ENCODE measurements at places on chromosomes 13 and 19.

- peak; percentile 54 for DNase-seq
Observed at GRCh38 chr13:37074703-37075102, 15.2 kb upstream of the SUPT20H start.

DNA sequence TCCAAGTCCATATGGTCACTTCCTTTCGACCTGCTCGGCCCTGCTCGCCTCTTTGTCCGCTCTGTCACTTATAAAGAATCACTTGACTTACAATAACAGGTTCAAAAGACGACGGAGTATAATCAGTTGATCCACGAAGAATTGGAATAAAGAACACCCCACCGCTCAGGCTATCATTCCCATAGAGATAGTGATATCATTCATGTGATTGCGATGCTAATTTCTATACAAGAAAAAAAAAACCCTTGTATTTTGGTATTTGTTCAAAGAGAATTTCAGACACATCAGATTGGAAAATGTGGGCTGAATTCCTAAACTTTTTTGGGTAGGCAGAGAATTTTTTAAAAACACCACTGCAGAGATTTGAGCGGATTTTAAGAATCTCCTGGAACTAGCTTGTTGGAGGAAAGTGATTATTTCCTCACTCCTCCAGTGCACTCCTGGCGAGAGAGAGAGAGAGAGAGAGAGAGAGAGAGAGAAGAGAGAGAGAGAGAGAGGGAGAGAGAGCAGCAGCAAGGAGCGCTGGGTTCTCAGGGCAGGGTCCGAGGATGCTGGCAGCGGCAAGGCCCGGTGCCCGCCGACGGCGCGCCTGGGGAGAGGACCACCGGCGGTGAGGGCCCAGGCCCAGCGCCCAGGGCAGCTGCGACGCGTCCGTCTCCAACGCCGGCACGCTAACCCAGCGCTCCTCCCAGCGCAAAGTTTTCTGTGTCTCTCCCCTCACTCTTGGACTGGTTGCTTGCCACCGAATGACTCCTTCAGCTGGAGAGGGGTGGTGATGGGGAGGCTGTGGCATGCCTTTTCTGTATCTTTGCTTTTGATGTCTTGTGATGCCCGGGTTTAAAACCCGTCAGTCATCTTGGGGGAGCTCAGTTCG, 149.0 kb upstream of the ZNF536 start:
- peak; percentile 34 for DNase-seq

DNA sequence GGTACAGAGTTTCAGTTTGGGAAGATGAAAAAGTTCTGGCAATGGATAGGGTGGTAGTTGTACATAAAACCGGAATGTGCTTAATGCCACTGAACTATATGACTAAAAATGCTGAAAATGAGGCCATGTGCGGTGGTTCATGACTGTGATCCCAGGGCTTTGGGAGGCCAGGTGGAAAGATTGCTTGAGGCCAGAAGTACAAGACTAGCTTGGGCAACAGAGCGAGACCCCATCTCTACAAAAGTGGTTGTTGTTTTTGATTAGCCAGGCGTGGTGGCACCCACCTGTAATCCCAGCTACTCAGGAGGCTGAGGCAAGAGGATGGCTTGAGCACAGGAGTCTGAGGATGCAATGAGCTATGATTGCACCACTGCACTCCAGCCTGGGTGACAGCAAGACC, 12.8 kb downstream of the SMAD9 start:
- DNase-seq = no peak

DNA sequence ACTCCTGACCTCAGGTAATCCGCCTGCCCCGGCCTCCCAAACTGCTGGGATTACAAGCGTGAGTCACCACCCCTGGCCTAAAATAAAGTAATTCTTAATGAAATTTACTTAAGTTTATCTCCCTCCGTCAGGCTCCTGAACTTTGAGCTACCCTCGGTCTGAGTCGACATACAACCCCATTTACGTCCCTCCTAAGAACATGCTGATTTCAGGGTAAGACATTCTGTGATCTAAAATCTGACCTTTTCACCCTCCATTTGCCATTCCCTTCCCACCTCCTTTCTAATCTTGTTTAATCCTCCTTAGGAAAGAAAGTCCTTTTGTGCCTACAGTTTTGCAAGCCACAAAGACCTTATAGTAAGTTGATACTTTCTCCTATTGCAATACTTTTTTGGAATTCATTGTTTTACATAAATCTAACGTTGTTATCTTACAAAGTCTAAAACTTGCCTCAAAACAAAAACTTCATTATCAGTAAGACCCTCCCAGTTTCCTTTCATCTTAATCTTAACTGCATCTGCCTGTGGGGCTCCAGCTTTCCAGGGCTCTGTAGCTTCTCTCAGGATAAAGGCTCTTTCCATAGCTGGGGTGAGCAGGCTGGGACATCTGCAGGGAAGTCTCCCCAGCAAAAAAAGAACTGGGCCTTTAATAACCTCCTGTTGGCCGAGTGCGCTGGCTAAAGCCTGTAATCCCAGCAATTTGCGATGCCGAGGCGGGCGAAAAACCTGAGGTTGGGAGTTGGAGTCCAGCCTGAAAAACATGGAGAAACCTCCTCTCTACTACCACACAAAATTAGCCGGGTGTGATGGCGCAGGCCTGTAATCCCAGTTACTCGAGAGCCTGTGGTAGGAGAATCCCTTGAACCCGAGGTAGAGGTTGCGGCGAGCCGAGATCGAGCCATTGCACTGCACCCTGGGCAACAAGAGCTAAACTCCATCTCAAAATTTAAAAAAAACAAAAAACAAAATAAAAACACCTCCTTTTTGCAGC, 143.1 kb downstream of the ZNF737 start:
- peak; percentile 28 for DNase-seq

- DNase-seq = no peak
Observed at GRCh38 chr19:35715355-35715809, 2.4 kb upstream of the KMT2B start.

GRCh38 chr13:31468114-31468902, 268.5 kb downstream of the B3GLCT start:
- DNase-seq = no peak

DNA sequence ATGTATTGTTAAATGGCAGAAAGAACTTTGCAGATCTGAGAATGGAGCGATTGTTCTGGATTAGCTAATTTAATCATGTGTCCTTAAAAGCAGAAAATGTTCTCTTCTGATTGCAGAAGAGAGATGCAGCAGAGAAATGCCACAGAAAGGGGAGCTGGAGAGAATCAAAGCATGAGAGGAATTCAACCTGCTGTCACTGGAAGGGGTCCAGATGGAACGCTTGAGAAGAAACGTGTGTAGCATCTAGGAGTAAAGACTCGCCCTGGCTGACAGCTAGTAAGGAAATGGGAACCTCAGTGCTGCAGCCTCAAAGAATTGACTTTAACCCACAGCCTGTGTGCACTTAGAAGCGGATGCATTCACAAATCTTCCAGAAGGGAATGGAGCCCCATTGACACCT, 502.8 kb downstream of the KLF12 start:
- DNase-seq = no peak

DNA sequence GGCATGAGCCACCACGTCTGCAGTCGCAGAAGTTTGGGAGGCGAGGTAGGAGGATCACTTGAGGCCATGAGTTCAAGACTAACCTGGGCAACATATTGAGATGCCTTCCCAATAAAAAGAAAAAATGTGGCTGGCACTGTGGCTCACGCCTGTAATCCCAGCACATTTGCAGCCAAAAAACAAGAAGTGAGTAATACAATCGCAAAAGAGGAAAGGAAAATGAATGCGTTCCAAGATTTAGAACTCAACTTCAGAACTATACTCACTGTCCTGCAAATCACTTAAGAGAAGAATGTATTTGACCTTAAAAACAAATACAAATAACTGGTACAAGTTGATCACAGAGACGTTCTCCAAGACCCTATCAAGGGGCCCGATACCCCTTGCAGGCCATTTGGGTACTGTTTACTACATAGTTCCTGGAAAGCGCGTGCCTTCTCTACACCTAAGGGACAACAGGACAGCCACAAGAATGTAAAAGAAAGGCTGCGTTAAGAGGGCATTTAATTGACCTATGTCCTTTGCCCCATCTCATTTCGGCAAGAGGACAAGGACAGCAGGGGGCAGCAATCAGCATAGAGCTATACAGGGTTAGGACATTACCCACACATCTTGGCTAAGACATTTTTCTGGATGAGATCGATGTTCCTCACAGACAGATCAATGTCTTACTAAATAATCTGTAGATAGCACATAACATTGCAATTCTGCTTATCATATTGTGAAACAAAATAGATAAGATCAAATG, 41.3 kb downstream of the FLT3 start:
- DNase-seq = peak; percentile 22

GRCh38 chr13:83940742-83941141, 58.5 kb upstream of the SLITRK1 start:
- no peak for DNase-seq

DNA sequence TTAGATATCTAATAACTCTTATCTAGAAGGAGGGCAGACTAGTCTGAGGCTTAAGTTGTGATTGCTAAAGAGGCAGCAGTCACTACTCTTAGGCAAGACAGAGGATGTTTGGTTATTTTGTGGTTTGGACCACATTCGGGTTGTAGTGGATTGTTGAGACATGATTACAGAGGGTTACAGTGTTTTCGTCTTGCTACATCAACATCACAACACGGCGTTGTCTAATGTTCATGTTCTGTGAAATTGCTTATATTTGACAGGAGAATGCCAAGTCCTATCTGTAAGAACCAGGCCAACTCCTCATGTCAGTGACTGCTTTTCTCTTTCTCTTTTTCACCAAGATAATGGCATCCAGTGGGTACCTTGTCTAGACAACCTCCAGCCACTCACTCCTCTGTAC, 16.8 kb upstream of the TM9SF2 start:
- DNase-seq = no peak

DNA sequence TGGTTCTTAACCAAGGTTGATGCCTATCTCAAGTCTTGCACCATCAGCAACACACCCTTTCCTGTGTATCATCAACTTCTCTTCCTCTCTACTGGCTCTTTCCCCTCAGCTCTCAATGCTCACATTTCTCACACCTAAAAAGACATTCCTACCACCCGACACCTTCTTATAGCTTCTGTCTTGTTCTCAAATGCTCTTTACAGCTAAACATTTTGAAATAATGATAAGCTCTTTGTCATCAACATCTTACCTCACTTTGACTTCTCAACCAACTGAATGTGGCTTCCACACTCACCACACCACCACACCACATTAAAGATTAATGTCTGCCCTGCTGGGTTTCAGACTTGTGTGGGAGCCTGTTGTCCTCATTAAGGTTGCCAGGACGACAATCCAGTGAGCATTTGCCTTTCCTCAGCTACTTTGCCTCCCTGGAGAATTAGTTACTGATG, 67.8 kb downstream of the RXFP2 start:
- no peak for DNase-seq

DNA sequence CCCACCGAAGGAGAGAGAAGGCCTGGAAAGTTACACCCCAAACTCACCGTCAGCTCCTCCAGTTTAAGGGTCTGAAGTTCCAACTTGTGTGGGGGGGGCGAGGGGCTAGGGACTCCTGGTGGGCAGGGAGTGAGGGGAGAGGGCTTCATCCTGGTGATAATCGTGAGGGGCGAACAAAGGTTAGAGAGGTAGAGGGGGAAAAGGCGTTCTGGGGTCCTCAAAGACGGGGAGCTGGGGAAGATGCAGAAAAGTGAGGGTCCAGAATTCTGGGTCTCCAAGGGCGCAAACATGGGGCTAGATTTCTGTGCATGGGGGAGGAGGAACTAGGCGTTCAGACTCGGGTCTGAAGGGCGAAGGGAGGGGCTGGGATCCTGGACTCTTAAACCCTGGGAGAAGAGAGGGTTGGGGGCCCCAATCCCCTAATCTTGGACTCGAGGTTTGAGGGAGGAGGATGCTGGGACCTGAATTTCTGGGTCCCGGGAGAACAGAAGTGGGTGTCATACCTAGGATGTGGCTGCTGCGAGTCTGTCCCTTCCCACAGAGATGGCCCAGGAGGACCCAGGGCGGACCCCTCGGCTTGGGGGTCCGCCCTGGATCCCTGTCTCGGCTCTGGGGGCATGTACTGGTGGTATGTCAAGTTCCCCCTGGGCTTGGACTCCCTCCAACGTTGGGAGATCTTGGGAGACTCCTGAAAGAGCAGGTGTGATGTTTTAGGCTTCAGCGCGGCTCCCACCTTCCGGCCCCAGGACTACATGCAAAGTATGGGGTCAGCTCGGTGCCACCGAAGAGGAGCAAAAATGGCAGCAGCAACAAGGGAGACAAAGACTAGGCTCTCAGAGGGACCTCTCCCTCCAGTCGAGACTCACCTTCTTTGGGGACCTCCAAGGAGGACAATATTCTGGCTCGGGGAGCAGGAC, 4.5 kb downstream of the MAMSTR start:
- DNase-seq = no peak

DNA sequence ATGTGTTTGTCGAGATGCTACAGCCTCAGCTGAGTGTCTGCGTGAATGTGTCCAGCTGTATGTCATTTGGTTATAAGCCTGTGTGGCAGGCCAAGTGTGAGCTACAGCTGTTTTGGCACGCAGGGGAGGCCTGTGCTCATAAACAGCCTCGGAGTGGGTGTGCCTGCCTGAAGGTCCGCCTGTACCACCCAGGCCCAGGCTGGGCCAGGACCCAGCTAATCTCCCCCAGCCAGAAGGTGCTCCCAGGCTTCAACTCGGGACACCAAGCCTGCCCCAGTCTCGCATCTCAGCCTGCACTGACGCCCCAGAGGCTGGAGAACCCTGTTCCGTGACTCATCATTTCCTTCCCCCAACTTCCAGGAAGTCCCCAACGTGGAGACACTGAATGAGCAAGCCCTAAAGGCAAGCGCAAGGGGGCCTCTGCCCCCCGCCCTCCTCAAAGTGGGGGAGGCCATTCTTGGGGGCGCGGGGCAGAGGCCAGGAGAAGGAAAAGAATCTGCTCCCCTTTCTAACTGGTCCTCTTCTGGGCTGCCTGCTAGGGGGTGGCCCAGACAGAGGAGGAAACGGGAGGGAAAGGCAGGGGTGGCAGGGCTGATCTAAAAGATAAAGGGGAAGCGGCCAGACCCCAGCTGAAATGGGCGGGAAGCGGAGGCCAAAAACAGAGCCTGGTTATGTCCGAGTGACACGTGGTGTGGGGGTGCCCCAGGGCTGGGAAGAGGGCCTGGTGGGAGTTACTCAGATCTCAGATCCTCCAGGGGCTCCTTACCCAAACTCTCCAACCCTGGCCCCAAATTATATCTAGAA, 2.0 kb downstream of the SLC1A5 start:
- peak; percentile 68 for DNase-seq
